Smooth muscle cell of the coronary artery (primary cell): ENCODE measurements at places on chromosomes 12 and 14. TPM values are rescaled to one million over a fixed set of nuclear protein-coding genes. Genes with fewer than 3 reads are reported as not detected.

The GSG1 gene
- total RNA-seq: 0.23 and 1.2 TPM in 2 replicates

The RIMBP2 gene
- total RNA-seq: not detected in 2 replicates

The OR4Q2 gene
- total RNA-seq: not detected in 2 replicates

The EIF2S3B gene
- 15.0 and 23.9 TPM in 2 replicates for total RNA-seq

The C14orf180 gene
- total RNA-seq: not detected in 2 replicates

The RAD52 gene
- total RNA-seq: 10.7 and 28.3 TPM in 2 replicates

The FSCB gene
- total RNA-seq: 0.75 TPM in 1 of 2 replicates, not detected in the other

The LALBA gene
- not detected in 2 replicates for total RNA-seq

The EPS8 gene
- total RNA-seq: 85.8 and 150 TPM in 2 replicates

The TRMT61A gene
- 6.5 and 8.5 TPM in 2 replicates for total RNA-seq

The LRRC10 gene
- total RNA-seq: not detected in 2 replicates

The CEP290 gene
- total RNA-seq: 5.7 and 8.1 TPM in 2 replicates

The NOXRED1 gene
- total RNA-seq: 0.08 and 0.70 TPM in 2 replicates
